ENCODE measurements at places on chromosomes 1 and 21. TPM values are rescaled to one million over a fixed set of nuclear protein-coding genes. Genes with fewer than 3 reads are reported as not detected.
A peak's percentile ranks its signal among the peaks of the same experiment; 100 is the strongest.

DNA sequence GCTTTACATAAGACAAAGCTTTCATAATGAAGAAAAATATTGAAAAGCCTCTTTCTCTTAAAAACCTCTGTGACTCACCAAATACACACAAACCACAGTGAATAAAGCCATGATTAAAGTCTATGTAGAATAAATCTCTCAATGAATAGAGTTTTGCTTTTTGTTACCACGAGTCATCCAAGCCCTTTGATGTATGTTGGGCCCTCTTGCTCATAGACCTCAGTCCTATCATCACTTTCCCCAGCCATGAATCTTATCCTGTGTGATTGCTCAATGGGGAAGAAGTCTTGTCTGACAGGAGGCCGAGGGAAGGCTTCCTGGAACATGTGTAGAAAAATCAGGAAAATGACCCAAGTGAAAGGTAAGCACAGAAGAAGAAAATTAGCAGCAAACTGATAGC, 60.8 kb downstream of the NGF start:
- H3K27me3 ChIP-seq = peaks cover 11% of the 10 kb centered on the region
- H3K4me3 ChIP-seq = no peak overlapping the region
- no peak overlapping the region for H3K27ac ChIP-seq
- H3K4me1 ChIP-seq = no peaks in the 10 kb centered on the region
- no peak for DNase-seq

GRCh38 chr1:234843946-234844345, 234.0 kb upstream of the IRF2BP2 start:
- no peaks in the 10 kb centered on the region for H3K36me3 ChIP-seq
- H3K4me3 ChIP-seq = peak overlapping the region; percentile 46
- H3K4me1 ChIP-seq = peaks cover 82% of the 10 kb centered on the region
- H3K27ac ChIP-seq = peak overlapping the region; percentile 94
- DNase-seq = no peak

DNA sequence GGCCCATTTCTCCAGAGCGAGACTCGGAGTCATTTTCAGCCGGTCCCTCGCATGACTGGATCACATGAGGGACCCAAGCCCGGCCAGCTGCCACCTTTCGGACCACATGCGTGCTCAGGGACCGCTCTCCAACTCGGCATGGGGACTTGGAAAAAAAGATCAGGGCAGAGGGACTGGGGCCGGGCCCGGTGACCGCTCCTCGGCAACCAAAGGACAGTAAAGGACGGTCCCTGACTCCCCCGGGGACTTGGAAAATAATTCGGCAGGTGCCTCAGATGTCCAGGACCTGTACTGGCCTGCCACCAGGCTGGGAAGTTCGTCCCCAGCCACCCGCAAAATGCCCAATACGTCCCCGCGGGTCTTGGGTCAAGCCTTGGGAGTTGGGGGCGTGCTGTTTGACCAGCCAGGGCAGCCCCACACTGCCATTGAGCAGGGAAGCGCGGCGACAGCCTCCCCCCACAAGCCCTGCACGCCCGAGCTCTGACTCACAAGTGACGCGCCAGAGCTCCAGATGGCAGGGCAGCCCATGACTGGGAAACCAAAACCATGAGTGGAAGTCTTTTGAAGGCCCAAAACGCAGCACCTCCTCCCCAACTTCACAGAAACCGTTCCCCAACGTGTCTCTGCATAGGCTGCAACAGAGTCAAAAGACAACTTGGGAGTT, 134.5 kb downstream of the LIPI start:
- H3K27ac ChIP-seq = no peak overlapping the region
- no peaks in the 10 kb centered on the region for H3K27me3 ChIP-seq

The TMEM82 gene
- not detected for total RNA-seq
